ENCODE measurements at places on chromosomes 5 and 9.

DNA sequence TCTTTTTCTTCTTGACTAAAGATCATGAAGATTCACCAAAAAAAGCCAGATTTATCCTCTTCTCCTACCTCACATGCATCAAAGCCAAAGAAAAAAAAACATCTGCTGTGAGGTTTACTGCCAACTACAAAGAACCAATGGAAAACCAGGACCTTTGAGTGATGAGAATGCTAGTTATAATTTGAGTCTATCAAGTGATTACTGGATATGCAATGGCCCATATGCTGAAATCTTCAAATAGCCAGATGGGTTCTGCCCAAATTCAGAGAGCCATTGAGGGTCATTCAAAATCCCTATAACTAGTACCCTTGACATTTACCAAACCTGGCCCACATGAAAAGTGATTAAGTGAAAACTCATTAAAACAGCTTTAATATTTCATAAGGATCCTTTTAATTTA lies 78.4 kb upstream of the ACO1 start:
- DNase-seq: no peak

- DNase-seq: no peak
Observed at GRCh38 chr9:630817-631216, 210.7 kb upstream of the DMRT1 start.

DNA sequence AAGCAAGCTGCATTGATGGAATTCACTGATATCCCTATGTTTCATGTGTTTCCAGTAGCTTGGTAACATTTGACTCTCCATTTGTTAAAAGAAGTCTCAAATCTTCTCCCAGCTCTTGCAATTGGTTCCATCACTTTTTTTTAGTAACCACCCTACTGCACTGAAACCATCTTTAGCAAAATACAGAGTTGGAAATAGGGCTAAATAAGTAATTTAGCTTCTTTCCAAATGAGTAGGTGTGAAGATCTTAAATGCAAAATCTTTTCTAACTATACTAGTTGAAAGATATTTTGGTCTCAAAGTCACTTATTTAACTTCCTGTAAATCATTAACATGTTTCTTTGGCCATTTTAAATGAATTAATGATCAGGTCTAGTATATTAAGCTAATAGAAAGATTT lies 138.1 kb downstream of the DIRAS2 start:
- DNase-seq: no peak

DNA sequence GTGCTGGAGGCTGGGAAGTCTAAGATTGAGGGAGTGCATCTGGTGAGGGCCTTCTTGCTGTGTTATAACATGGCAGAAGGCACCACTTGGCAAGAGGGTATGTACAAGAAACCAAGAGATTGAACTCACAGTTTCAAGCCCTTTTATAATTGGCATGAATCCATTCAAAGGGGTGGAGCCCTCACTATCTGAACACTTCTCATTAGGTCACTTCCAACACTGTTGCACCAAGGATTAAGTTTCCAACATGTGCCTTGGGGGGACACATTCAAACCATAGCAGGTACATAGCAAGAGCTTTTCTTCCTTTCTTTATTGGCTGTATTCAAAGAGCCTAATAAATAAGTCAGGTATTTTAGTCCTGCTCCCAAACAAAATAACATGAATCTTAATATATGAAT lies 62.7 kb downstream of the PRELID2 start:
- DNase-seq: no peak

GRCh38 chr5:103923616-103924168 lies 361.1 kb upstream of the NUDT12 start:
- DNase-seq: no peak

- no peak for DNase-seq
Observed at GRCh38 chr5:174139623-174140022, 94.1 kb downstream of the NSG2 start.

- no peak for DNase-seq
Observed at GRCh38 chr9:131727795-131728545, 11.9 kb downstream of the RAPGEF1 start.

- no peak for DNase-seq
Observed at GRCh38 chr9:13383855-13384254, 104.4 kb upstream of the MPDZ start.

- DNase-seq: peak; percentile 58
Observed at GRCh38 chr5:5340206-5340729, 82.2 kb upstream of the ICE1 start.

DNA sequence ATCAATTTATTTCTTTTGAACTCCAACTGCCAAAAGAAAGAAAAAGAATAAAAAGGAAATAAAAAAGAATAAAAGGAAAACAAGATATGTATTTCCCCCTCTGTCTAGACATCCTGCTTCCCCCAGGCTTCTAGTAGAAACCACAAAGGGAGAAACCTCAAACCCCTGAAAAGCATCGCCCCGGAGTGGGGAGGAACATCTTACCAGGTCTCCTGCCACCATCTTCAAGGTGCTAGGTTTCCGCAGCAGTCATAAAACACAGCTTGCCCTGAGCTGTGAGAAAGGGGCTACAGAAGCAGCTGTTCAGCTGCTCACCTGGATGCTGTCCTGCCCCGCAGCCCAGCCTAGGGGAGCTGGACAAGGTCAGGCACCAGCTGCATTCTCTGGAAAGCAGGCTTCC lies 487.7 kb downstream of the GADD45G start:
- DNase-seq: no peak

GRCh38 chr9:72476617-72477437 lies 44.6 kb upstream of the TMC1 start:
- DNase-seq: no peak

GRCh38 chr9:8508671-8509290 lies 709.2 kb upstream of the DMAC1 start:
- DNase-seq: no peak

- DNase-seq: no peak
Observed at GRCh38 chr9:85416715-85417114, 325.0 kb downstream of the AGTPBP1 start.

GRCh38 chr5:125450771-125451170 lies 704.3 kb upstream of the ZNF608 start:
- DNase-seq: no peak

DNA sequence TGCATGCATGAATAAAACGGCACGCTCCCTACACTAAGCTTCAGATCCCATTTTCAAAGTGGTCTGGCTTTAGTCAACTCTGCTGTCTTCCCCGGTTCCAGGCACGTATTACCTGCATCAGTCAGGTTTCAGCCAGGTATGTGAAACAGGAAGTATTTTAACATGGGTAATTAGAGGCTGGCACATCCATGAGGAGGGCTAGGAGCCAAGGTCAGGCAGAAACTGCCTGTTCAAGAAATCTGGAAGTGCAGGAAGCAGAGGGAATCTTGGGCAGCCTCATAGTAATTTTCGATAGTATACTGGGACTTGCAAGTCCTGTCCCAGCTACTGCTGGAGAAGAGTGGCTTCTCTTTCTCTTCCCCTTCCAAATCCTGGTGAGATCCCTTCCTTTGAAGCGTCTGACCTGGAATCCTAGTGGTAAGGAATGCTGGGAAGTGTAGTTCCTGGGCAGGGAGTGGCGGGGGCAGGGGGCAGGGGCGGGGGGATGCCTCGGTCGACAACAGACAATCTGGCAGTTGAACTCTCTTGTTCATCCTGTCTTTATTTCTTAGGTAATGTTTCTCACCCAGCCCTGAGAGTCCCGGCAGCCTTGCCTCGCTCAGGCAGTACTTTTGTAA lies 403.1 kb downstream of the TLE4 start:
- no peak for DNase-seq

- no peak for DNase-seq
Observed at GRCh38 chr5:170503990-170504596, at the start of gene KCNIP1. TSS of gene KCNIP1 (plus strand) at chr5:170504020.

DNA sequence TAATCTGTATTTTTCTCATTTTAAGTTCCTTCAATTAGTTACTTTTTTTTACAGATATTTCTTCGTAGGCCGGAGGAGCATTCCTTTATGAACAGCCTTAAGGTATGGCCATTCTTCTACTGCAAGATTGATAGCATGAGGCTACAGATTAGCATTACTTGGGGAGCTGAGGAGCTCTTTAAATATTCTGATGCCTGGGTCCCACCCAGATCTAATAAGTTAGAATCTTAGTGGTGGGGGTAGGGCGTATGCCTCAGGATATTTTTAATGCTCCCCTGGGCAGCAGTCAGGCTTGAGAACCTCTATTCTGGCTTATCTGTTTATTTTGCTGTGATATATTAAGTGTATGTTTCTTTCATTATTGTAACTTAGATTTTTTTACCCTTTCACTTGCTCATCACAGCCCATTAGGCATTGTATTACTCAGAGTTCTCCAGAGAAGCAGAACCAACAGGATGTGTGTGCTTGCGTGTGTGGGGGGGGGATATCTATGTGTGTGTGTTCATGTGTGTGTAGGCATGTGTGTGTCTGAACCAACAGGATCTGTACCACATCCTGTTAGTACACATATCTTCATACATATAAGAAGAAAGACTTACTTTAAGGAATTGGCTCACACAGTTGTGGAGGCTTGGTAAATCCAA lies 91.8 kb upstream of the MTAP start:
- DNase-seq: no peak

GRCh38 chr5:151708126-151708525 lies 21.4 kb upstream of the SPARC start:
- no peak for DNase-seq

DNA sequence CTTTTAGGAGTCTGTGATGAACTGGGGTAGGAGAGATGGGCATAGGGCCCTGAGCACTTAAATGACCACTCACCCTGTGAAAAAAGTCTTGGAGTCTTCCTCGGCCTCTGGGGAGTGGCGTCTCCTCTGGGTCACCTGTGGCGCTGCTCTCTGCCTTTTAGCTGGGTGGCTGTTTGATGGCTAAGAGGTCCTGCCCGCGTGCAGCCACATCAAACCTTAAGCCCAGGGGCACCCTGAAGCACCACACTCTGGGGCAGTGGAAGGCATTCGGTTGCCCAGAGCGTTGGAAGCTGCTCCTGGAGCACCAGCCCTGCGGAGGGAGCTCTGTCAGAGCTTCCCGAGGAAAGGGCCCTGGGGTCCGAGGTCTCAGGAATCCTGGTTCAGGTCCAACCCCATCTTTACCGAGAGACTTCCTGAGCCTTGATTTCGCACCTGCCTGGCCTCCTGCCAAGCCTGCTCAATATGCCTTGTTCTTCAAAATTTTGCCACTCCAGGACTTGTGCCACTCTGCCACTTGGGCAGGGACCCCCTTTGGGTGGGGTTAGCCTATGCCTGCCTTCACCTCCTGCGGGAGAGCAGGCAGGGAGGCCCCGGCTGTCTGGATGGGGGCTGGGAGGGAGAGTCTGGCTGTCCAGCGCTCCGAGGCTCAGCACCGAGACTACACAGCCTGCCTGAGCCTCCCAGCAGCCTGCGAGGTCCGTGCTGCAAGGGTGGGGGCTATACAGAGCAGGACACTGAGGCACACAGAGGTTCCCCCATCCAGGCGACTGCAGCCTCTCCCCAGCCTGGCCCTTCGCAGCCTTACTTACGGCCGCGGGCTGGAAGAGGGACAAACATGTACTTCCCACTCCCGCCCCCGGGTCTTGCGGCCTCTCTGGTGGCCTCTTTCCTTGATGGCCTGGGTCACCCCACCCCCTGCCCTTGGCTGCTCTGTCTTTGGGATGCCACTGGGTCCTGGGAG lies 63.4 kb upstream of the RNU6ATAC start:
- DNase-seq: no peak

DNA sequence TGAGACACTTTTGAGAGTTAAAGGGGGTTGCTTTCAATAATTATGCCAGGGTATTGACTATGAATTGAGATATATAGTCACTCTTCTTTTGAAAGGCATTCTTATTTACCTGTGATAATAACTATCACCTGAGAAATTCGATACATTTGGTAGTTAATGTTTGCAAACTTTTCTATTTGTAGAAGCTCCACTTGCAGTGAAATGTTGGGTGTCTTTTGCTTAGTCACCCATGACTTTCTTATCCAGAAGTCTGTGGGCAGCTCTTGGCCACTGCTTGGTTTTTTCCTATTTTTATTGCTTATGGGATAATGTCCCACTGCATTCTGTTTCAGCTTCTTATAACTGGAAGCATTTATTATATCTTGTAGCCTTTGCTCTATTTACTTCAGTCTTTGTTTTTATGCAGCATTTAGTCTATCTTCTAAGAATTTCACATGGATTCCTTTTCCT lies 3.9 kb downstream of the MACIR start:
- DNase-seq: no peak

GRCh38 chr5:60810438-60811085 lies 33.5 kb downstream of the ELOVL7 start:
- DNase-seq: no peak

- DNase-seq: no peak
Observed at GRCh38 chr5:172918421-172919371, 40.5 kb upstream of the RPL26L1 start.

GRCh38 chr5:53556001-53556400 lies 4.4 kb upstream of the NDUFS4 start:
- no peak for DNase-seq

DNA sequence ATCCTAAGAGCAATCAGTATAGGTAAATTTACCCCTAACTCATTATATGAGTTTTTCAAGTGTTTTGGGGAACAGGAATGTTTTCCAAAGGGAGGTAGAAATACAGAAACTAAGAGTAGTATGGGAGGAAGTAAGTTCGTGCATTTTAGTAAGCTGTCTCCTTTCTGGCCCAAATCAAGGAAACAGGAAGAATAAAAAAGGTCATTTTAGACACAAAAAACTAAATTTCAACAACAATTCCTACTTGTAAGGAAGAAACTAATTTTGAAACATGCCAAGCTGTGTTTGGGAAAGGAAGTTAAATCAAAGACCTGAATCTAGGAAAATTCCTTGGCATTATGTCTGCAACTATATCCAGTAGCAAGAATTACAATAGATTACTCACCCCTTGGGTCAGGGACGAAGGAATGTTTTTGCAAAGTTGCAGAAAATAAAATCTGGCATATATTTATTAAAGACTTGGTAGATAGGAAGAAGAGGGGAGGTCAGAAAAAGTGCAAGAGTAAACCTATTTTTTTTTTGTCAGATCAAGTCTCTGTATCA lies 6.5 kb upstream of the RPS6 start:
- DNase-seq: no peak

DNA sequence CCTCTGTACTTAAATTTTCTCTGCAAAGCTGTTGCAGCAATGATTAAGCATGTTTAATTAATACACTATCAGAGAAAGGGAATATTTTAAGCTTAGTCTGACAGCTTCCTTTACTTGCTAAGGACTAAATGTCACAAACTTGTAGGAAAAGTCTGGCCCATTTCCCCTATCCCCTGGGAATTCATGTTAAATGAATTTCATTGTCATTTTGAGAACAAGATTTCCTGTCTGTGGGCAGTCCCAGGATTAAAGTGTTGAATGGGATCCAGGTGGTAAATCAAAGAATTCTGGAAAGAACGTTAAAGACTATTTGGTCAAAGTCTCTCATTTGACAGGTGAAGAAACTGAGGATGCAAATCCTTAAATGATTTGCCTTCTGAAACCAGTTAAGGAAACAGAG lies 214.8 kb downstream of the MPDZ start:
- DNase-seq: no peak

GRCh38 chr9:125361837-125362531 lies 100.4 kb downstream of the GAPVD1 start:
- no peak for DNase-seq

- DNase-seq: no peak
Observed at GRCh38 chr9:114518599-114519022, 13.3 kb upstream of the WHRN start.

All from renal cortex interstitium (tissue), 15 donors.